ENCODE measurements at places on chromosomes 16 and 17. TPM values are rescaled to one million over a fixed set of nuclear protein-coding genes. Genes with fewer than 3 reads are reported as not detected.

DNA sequence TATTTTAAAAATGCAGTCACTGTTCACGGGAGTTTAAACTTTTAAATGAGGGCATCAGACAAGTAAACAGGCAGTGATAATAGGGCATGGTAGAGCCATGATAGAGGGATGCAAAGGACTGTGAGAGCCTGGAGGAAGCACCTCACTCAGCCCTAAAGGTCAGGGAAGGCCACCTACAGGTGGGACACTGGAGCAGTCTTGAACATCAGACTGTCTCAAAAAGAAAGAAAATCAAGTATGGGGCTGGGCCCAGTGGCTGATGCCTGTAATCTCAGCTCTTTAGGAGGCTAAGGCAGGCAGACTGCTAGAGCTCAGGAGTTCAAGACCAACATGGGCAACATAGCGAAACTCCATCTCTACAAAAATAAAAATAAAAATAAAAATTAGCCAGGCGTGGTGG, 31.0 kb upstream of the DHRS7B start:
- no peak for DNase-seq

The PGAP6 gene
- total RNA-seq, result 39.7 TPM

DNA sequence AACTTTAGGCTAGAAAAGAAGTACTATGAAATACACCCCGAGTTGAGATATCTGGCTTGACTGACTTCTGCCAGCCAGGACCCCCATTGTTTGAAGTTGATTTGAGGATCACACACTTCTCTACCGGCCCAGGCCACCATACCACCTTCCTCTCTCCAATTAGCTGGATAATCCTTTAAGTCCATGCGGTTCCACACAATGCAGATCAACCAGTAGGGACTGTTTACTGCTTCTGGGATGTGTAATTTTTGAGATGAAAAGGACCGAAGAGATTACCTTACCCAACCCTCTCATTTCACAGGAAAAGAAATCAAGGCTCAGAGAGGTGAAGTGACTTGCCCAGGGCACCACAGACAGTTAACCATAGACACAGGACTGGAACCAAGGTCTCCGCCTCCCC, 20.5 kb downstream of the ERN1 start:
- DNase-seq, result no peak

The AANAT gene
- total RNA-seq, result not detected

GRCh38 chr16:70688246-70688742, 2.4 kb upstream of the MTSS2 start:
- no peak for DNase-seq

Measured in T-helper 17 cell (primary cell).